ENCODE measurements at places on chromosomes 16 and 17.

- DNase-seq, result no peak
These were observed 25.8 kb downstream of the CRISPLD2 start for GRCh38 chr16:84845496-84846002.

DNA sequence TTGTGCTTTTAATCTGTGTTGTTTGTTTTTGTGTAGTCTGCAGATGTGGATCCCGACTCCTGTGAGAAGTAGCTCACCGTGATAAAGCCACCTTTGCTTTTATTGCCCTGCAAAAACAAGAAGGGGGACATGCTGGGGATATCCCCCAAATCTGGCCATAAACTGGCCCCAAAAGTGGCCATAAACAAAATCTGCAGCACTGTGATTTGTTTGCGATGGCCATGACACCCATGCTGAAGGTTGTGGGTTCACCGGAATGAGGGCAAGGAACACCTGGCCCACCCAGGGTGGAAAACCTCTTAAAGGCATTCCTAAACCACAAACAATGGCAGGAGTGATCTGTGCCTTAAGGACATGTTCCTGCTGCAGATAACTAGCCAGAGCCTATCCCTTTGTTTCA is 15.1 kb downstream of the AHSP start:
- DNase-seq, result no peak

GRCh38 chr17:73492125-73492820 is 152.0 kb downstream of the SDK2 start:
- no peak for DNase-seq

GRCh38 chr16:7691533-7691932 is 358.9 kb downstream of the RBFOX1 start:
- no peak for DNase-seq

- no peak for DNase-seq
These were observed 1026.8 kb downstream of the CDH11 start for GRCh38 chr16:64094992-64095634.

DNA sequence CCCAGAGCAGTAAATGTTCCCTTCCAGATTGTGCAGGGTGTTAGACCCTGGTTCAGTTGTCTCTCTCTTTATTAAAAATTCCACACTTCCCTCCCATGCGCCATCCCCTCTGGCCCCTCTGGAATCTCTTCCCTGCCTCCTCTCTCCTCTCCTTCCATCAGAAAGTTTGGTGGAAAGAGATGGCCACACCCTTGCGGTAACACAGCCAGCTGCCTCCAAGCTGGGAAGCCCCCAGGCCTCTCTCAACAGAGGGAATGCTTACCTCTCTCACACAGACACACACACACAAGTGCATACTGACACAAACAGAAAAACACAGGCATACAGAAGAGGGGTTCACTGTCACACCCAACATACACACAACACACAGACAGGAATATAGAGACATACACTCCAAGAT is 220.5 kb downstream of the C16orf78 start:
- no peak for DNase-seq

GRCh38 chr17:35117984-35118383 is 1.7 kb downstream of the RAD51D start:
- no peak for DNase-seq

DNA sequence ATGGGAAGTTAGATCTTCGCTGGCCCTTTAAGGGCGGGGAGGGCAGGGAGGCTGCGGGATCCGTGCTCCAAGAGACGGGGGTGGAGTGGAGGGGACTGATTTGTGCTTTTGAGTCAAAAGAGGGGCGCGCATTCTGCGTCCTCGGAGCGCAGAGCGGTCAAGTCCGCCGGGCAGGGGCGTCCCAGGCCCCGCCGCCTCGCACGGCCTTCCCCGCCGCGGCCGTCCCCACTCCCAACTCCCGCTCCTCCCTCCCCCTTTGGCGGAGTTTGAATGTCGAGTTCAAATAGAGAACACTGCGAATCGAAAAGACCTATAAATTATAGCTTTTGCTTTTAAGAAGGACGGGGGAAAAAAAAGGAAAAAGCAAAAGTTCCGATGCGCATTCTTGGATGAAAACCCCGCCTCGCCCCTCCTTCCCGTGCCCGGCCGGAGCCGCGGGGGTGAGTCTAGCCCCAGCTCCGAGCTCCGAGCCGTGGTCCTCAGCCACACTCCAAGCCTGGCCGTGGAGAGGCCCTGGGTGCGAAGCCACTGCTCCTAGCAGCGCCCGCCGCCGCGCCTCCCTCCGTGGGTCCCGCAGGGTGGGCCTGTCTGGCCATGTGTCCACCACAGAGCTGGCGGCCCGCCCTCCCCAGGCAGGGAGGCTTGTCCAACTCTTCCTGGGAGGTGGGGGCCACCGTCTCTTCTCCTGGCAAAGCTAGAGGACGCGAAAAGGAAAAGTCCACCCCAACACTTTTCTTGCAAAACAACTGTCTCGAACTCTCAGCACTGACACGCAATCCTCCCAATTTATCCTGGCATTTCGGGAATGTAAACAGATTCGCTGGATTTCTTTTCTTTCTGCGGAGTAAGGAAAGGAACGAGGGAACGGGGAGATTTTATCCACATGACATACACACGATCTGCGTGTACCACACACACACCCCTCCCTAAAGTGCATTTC is 3.6 kb downstream of the CBX8 start:
- no peak for DNase-seq

DNA sequence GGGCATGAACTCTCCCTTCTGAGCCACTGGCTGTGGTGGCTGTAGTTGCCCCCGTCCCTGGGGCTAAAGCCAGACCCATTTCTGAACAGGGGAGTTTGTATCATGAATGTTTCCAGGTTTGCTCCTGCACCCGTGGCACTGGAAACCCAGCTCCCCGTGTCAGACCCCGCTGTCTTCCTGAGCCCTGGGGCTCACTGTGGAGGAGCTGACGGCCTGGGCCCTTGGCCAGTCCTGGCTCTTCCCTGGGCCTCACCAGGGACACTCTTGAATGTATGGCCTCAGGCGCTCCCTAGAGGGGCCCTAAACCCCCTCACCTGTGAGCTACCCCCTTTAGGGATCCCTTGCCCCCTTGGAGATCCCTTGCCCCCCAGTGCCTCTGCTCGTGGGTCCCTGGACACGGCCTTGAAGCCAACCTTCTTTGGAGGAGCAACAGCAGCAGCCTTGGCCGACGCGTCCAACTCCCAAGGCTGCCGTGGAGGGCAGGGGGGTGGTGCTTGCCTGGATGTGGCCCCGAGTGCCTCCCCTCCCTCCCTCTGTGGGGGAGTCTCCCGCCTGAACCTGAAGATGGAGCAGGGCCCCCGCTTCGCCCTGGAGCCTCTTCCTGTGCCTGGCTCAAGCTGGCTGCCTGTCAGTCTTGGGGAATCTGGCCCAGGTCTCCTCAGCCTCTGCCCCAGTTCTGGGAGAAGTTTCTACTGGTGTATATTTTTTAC is 15.9 kb downstream of the CASKIN2 start:
- no peak for DNase-seq

- no peak for DNase-seq
These were observed 156.9 kb downstream of the LAT start for GRCh38 chr16:29141586-29142324.

DNA sequence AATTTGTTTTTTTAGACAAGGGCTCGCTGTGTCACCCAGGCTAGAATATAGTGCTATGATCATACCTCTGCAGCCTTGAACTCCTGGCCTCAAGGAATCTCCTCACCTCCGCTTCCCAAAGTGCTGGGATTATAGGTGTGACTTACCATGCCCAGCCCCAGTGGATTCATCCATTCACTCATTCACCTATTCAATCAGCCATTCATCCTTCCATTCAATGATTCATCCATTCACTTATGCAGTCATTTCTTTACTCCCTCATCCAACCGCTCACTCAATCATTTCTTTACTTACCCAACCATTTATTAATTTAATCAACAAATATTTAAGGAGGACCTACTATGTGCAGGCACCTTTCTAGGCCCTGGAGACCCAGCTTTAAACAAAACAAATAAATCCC is 25.7 kb downstream of the DEXI start:
- no peak for DNase-seq

GRCh38 chr16:52855463-52855862 is 197.2 kb downstream of the CHD9NB start:
- no peak for DNase-seq

GRCh38 chr17:50599606-50600005 is 35.1 kb upstream of the ABCC3 start:
- DNase-seq, result no peak

GRCh38 chr16:4677994-4678393 is 15.4 kb upstream of the NUDT16L1 start:
- DNase-seq, result no peak

- DNase-seq, result no peak
These were observed 17.7 kb upstream of the CORO6 start for GRCh38 chr17:29640413-29640812.

- DNase-seq, result no peak
These were observed 6.2 kb downstream of the KATNB1 start for GRCh38 chr16:57741660-57742191.

DNA sequence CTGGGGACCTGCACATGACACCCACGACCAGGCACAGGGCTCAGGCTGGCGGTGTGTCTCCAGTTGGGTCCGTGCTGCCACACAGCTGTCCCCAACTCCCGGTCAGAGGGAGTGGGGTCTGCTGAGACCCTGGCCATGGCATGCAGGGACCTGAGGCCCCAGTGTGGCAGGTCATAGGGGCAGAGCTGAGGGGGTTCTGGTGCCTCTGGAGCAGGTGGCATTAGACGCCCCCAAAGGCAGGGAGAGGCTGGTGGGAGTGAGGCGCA is 4.2 kb downstream of the NUBP2 start:
- no peak for DNase-seq

GRCh38 chr16:64478252-64478906 is 643.5 kb downstream of the CDH11 start:
- no peak for DNase-seq

DNA sequence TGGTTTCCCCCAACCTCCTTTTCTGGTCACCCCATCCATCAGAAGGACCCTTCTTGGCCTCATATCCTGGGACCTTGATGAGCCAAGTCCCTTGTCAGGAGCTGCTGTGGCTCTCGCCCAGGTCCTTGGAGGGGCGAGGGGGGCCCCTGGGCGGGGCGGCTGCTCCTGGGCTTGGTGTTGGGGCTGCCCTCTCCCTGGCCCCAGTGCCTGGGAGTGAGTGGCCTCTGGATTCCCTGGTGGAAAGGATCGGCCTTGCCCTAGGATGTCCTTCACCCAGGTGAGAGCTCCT is 6.2 kb upstream of the NOTUM start:
- no peak for DNase-seq

GRCh38 chr16:50061326-50061725 is 4.4 kb upstream of the HEATR3 start:
- no peak for DNase-seq

DNA sequence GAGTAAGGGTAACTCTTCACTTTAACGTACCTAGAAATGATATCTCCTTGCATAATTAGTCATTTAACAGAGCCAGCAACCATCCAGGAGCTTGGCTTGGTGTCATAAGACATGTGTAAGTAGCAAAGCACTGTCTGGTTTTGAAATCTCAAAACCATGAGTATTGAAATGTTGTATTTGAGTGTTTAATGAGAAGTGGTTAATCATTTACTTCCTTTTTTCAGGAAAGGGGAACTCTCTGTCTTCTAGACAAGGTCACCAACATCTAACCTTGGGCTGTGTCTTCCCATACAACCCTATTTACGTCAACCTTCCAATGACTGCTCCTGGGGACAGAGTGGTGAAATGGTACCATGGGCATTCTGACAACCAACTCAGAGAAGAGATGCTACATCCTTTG is 27.1 kb downstream of the PMP22 start:
- no peak for DNase-seq

- DNase-seq, result no peak
These were observed 12.4 kb upstream of the CCR7 start for GRCh38 chr17:40577611-40578065.

- DNase-seq, result no peak
These were observed 7.2 kb downstream of the SMARCD2 start for GRCh38 chr17:63835167-63835720.

- no peak for DNase-seq
These were observed 1.2 kb upstream of the SEPTIN1 start for GRCh38 chr16:30383521-30383920.

GRCh38 chr17:61343576-61343975 is 56.1 kb upstream of the TBX2 start:
- DNase-seq, result no peak

DNA sequence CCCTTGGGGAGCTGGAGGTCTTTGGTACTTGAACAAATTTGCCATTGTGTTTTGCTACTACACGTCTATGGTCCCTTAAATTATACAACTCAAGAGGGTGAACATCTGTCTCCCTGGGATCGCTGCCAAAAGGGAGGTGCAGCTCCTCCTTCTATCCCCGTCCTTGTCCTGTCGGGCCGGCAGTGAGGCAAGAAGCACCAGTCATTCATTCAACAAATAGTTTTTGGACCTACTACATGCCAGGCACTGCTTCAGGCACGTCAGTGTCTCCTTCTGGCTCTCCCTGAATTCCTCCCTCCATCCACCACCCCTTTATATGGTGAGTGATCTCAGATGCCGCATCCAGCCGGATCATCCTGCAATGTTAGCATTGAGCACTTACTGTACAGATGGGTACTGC is 2.2 kb upstream of the RPL38 start:
- peak; percentile 94 for DNase-seq

DNA sequence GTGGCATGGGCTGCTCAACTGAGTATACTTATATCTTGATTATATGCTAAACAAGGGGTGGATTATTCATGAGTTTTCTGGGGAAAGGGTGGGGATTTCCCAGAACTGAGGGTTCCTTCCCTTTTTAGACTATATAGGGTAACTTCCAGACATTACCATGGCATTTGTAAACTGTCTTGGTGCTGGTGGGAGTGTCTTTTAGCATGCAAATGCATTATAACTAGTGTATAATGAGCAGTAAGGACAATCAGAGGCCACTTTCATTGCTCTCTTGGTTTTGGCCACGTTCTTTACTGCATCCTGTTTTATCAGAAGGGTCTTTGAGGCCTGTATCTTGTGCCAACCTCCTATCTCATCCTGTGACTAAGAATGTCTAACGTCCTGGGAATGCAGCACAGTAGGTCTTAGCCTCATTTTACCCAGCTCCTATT is 12.0 kb downstream of the PRR11 start:
- no peak for DNase-seq

DNA sequence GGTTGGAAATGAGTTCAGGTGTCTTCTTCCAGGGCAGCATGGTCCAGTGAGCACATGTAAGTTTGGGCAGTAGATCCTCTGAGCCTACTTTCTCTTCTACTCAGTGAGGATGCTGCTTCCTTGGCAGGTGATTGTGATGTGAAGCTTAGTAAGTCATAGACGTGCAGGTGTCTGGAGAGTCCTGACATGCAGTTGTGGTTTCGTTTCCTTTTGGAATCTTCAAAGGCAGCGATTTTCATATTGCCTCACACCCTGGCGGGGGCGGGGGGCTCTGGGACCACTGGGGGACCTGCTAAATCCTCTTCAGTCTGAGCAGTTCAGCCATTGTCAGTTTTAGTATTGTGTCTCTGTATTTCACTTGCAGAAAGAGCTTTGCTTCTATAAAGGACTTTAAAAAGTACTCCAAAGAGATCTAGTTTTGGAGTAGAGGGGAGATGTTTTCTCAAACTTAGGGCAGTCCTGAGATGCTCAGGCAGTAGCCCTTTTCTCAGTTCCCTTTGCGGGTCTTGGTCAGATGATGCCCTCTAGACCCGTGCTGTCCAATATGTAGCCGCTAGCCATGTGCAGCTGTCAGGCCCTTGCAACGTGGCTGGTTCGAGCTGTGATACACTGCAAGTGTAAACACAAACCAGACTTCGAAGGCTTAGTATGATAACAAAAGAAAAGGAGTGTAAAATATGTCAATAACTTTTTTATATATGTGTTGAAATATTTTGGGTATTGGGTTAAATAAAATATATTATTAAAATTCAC is 4.0 kb upstream of the CDK5R1 start:
- no peak for DNase-seq
